H1 (cell line): ENCODE measurements at places on chromosomes 7 and 10.

DNA sequence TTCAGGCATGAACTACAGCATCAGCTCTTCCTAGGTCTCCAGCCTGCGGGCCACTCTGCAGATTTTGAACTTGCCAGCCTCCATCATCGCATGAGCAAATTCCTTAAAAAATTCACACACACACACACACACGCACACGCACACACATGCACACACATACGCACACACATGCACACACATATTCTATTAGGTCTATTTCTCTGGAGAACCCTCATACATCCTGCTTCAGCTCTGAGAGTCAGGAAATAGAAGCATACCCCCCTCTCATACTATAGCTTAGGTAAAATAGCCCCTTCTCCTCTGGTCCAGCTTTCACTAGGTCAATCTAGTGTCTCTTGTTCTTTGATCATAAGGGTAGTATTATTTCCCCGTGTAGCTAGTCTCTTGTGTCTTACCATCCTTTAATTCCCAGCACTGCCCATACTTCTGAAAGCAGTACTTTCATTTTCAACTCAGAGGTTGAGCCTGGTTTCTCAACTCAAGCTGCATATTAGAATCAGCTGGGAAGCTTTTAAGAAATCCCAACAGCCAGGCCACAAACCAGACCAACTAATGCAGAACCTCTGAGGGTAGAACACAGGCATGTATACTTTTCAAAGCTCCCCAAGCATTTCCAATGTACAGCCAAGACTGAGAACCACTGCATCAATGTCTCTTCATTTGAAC, 30.9 kb upstream of the ITGB8 start:
- no peaks in the 10 kb centered on the region for H3K27me3 ChIP-seq
- no peaks in the 10 kb centered on the region for H3K36me3 ChIP-seq
- H3K27ac ChIP-seq: no peak overlapping the region
- H3K4me3 ChIP-seq: no peak overlapping the region
- no peak for DNase-seq
- no peaks in the 10 kb centered on the region for H3K4me1 ChIP-seq

DNA sequence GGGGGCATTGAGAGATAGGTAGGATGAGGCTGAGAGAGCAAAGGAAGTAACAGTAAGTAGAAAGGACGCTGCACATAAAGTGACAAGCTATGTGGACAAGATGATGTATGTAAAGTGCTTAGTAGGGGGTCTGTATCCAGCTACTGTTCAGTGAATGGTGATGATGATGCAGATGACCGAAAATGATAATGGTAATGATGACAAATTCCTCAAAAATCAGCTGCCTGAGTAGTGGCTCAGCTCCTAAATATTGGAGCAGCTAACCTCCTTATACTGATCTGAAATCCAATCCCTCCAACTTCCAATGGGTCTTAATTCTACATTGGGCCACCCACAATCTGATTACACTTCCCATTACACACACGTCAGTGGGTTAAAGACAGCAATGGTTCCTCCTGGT, 27.1 kb upstream of the KCNMA1 start:
- H3K4me3 ChIP-seq: no peak overlapping the region
- no peak for DNase-seq
- H3K27ac ChIP-seq: no peak overlapping the region
- H3K4me1 ChIP-seq: 0 out of 2 replicates have a peak, but pooled peaks cover 6% of the 10 kb centered on the region
- H3K36me3 ChIP-seq: no peaks in the 10 kb centered on the region
- H3K27me3 ChIP-seq: no peaks in the 10 kb centered on the region

DNA sequence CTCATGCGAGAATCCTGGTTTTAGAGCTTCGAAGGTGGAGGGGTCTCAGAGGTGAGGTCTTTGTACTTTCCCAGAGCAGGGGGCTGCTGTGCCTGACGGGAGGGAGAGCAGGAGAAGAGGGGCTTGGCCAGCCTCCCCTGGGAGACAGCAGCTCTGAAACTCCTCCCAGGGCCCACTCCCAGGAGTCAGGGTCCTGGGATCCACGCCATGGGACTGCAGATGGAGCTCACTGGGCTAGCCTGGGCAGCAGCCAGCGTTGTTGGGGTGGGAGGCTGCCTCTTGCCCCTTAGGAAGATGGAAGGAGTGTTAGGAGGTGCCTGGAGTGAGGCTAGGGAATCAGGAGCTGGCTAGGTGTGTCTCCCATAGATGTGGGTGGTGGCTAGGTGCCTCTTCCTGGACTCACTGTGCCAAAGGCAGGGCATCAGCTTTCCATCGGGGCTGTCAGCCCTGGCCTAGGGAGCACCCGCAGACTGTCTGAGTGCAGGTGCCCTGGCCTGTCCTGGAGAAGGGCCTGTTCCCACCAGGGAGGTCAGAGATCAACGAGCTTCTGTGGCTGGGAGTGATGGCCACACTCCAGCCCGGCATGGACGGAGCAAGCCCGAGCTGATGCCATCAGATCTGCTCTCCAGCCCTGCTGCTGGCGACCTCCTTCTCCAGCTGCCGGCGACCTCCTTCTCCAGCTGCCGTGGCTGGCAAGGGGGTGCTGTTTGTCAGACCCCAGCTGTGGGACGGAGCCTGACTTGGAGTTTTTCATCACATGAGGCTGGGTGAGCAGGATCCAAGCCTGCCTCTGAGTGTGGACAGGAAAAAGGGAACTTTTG, 111.3 kb downstream of the PTPN20 start:
- no peak for DNase-seq
- H3K4me3 ChIP-seq: no peak overlapping the region
- no peaks in the 10 kb centered on the region for H3K4me1 ChIP-seq
- H3K27me3 ChIP-seq: no peaks in the 10 kb centered on the region
- H3K36me3 ChIP-seq: no peaks in the 10 kb centered on the region

DNA sequence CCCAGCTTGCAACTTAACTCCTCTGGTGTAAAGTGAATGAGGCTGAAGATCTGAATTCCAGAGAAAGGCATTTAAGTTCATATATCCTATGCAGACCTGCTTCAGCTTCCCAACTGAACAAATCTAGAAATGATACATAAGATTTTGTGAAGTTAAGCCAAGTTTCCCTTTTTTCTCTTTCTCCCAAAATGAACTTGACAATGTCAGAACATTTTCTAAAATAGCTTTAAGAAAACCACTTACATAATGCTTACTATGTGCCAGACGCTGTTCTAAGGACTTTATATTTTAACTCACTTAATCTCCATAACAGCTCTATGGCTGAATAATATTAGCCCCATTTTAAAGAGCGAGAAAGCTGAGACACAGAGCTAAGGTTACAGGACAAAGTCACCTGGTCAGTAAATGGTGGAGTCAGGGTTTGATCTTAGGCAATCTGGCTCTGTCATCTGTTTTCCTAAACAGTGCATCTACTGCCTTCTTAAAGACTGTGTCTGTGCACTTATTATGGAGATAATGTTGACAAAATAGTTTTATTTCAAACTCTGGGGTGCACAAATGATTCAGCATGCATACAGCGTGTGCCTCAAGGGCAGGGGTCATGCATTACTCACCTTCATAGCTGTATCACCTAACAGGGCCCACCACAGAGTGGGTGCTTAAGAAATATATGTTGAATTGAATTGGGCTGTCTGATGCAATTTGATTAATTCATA, 66.8 kb downstream of the RHOBTB1 start:
- H3K4me3 ChIP-seq: no peak overlapping the region
- no peak for DNase-seq
- H3K27ac ChIP-seq: no peak overlapping the region
- H3K4me1 ChIP-seq: no peaks in the 10 kb centered on the region
- no peaks in the 10 kb centered on the region for H3K27me3 ChIP-seq

DNA sequence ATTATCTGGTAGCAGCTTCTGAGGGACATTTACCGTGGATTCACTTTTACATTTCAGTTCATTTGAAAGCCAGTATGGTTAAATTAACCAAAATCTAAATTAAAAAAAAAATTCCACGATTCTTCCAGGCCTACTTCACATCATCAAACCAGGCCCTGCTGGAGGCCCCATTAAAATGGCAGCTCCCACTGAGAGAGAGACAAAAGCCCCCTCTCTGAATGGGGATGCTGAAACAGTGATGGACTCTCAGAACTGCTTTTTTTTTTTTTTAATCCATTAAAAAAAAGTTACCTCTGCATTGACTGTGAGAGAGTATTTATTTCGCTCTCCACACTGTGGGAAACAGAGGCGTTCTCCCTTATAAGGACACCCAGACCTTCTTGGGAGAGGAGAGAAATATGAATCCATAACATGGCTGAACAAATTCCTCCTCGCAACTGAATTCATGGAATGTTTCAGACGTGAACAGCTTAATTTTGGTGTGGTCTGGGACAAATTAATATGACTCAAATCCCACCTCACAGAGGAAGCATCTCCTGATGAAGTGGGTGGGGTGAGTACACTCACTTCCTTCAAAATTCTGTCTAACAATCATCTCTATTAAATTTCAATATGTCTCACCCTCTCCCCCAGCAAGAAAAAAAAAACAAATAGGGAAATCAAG, 73.5 kb downstream of the SAMD9 start:
- H3K4me3 ChIP-seq: peak overlapping the region; percentile 54; the same call in 1 of the 2 replicates
- peak; percentile 58 for DNase-seq
- H3K4me1 ChIP-seq: peaks cover 7% of the 10 kb centered on the region
- no peaks in the 10 kb centered on the region for H3K36me3 ChIP-seq

- H3K36me3 ChIP-seq: no peaks in the 10 kb centered on the region
- DNase-seq: no peak
- no peaks in the 10 kb centered on the region for H3K4me1 ChIP-seq
Measured at GRCh38 chr7:14630048-14630447, 272.5 kb downstream of the DGKB start.

GRCh38 chr7:23242321-23242720, 4.3 kb upstream of the GPNMB start:
- H3K36me3 ChIP-seq: no peaks in the 10 kb centered on the region
- no peak overlapping the region for H3K4me3 ChIP-seq
- no peak overlapping the region for H3K27ac ChIP-seq
- peaks cover 7% of the 10 kb centered on the region for H3K27me3 ChIP-seq
- 0 out of 2 replicates have a peak, but pooled peaks cover 4% of the 10 kb centered on the region for H3K4me1 ChIP-seq

DNA sequence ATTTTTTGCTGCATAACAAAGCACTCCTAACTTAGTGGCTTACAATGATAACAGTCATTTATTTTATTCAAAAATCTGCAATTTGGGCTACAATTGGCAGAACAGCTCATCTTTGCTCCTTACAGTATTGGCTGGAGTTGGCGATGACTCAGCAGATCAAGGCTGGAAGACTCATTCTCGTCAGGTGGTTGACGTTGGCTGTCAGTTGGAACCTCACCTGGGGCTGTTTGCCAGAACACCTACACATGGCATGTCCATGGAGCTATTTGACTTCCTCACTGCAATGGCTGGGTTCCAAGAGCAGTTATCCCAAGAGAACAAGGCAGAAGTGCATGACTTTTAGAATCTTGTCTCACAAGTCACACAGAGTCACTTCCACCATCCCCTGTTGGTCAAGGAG, 75.1 kb downstream of the NOD1 start:
- H3K4me3 ChIP-seq: no peak overlapping the region
- no peaks in the 10 kb centered on the region for H3K4me1 ChIP-seq
- no peak overlapping the region for H3K27ac ChIP-seq
- no peak for DNase-seq
- no peaks in the 10 kb centered on the region; the same call in 1 of the 2 replicates for H3K36me3 ChIP-seq
- no peaks in the 10 kb centered on the region for H3K27me3 ChIP-seq

GRCh38 chr7:151387161-151388006, 22.5 kb downstream of the WDR86 start:
- no peaks in the 10 kb centered on the region for H3K4me1 ChIP-seq
- no peak overlapping the region for H3K4me3 ChIP-seq
- H3K27me3 ChIP-seq: peaks cover 18% of the 10 kb centered on the region
- H3K27ac ChIP-seq: no peak overlapping the region
- H3K36me3 ChIP-seq: no peaks in the 10 kb centered on the region

DNA sequence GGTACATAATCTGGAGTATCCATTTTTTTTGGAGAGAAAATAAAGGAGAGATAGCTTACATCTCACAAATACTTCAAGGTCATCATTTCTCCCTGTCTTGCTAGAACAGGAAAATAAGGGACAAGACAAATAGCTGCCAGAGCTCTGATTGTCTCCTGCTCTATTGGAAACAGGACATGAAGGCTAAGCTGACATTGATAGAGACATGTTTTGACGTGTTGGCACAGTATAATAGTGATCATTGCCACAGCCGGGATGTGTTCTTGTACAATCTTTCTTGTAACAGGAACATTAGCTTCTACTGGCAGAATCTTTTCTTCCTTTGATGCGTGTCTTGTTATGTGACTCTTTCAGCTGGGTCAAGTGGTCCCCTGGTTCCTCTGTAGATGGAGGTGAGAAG, 279.3 kb upstream of the MTPN start:
- no peaks in the 10 kb centered on the region for H3K27me3 ChIP-seq
- H3K27ac ChIP-seq: no peak overlapping the region
- no peak for DNase-seq
- H3K4me3 ChIP-seq: no peak overlapping the region
- H3K4me1 ChIP-seq: no peaks in the 10 kb centered on the region

DNA sequence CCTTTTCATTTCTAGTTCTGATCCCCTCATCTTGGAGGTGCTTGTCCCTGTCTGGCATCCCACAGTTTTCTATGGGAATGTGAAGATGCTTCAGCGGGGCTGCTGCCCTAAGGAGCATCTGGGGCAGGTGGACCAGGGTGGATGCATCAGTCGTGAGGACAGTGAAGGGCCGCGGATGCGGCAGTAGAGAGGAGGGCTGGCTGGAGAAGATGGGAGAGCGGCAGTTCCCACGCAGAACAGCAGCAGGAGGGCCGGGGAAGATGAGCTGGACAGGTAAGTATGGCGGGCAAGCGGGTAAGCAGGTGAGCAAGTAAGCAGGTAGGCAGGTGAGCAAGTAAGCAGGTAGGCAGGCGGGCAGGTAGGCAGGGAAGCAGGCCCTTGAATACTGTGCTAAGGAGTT, 48.9 kb downstream of the ASB13 start:
- no peak overlapping the region for H3K27ac ChIP-seq
- no peak for DNase-seq
- H3K4me3 ChIP-seq: no peak overlapping the region
- H3K4me1 ChIP-seq: no peaks in the 10 kb centered on the region; the same call in 1 of the 2 replicates
- H3K36me3 ChIP-seq: no peaks in the 10 kb centered on the region

GRCh38 chr10:72658696-72659400, 33.0 kb upstream of the MICU1 start:
- no peak for DNase-seq
- H3K4me3 ChIP-seq: no peak overlapping the region
- H3K27me3 ChIP-seq: no peaks in the 10 kb centered on the region
- no peak overlapping the region for H3K27ac ChIP-seq
- H3K4me1 ChIP-seq: no peaks in the 10 kb centered on the region

- peak overlapping the region; percentile 86 for H3K4me3 ChIP-seq
- no peaks in the 10 kb centered on the region for H3K36me3 ChIP-seq
- DNase-seq: no peak
- H3K4me1 ChIP-seq: no peaks in the 10 kb centered on the region
- no peaks in the 10 kb centered on the region for H3K27me3 ChIP-seq
Measured at GRCh38 chr10:32446536-32447406, 831 bp downstream of the CCDC7 start.

DNA sequence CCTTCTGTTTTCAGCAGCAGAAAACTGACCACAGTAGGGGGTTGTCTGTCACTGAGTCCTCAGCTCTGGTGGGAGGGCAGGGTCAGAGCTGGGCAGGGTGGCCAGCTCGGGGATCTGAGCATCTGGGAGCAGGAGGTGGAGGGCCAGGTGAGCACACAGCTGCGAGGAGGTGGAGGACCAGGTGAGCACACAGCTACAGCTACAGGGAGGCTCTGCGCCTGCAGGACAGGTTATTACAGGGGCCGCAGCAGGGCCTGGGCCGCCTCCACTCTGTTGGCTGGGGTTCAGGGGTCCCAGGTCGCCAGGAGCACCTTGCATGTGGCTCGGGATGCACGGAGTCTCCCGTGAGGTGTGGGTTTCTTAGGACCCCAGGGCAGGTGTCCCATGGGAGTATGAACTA, 52.4 kb upstream of the PRKAR1B start:
- H3K27ac ChIP-seq: no peak overlapping the region
- H3K27me3 ChIP-seq: no peaks in the 10 kb centered on the region
- no peak overlapping the region for H3K4me3 ChIP-seq
- H3K36me3 ChIP-seq: peaks cover 11% of the 10 kb centered on the region
- DNase-seq: no peak
